ENCODE measurements at places on chromosomes 2 and 18.

DNA sequence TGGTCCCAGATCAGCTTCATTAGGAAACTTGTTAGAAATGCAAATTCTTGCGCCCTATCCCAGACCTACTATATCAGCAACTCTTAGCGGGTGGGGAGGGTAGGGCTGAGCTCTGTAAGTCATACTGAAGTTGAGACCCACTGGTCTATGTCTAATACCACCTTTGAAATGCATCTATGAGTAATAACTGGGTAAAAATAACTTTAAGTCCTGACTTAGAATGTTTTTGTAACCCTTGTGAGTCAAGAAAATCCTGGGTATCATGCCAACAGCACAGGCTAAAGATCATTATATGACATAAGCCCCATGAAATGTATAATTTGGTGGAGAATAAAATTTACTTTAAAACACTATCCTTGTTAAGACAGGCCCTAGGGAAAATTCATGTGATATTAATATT is 41.4 kb downstream of the PRKD3 start:
- peak; percentile 45 for DNase-seq

DNA sequence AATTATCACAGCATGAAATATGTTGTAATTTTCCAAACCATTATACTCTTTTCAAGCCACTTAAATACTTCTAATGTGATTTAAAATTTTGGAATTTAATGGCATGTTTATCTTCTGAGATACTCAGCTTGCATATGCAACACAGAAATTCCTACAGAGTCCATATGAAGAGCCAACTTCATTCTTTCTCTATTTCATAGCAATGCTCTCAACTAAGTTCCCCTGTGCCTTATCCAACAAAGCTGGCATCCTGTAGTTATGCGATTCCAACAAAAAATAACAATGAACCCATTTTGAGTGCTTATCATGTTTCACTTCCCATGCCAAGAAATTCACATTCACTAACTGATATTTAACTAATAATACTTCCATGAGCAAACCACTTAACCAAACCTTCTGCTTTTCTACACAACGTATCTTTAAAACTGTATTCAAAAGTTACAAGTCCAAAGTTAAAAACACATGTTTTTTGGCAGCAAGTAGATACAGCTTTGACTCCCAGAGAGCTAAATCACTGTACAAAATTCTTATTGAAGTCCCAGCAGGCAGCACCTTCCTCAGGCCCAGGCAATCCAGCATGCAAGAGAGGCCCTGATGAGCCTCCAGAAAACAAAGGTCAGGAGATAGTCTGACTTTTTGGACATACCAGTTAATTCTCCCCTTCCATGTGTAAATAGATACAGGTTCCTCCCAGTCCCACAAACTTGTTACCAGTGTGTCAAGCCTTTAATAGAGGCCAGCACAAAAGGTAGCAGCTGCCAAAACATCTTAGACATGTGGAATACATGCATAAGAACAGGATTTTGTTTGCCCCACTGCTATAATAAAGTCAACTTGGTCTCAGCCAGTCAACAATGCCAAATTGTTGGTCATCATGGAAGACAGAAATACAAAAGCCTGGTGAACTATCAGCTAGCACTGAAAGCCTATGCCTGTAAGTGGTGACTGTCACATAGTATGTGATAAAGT is 113.1 kb upstream of the WDR75 start:
- no peak for DNase-seq

DNA sequence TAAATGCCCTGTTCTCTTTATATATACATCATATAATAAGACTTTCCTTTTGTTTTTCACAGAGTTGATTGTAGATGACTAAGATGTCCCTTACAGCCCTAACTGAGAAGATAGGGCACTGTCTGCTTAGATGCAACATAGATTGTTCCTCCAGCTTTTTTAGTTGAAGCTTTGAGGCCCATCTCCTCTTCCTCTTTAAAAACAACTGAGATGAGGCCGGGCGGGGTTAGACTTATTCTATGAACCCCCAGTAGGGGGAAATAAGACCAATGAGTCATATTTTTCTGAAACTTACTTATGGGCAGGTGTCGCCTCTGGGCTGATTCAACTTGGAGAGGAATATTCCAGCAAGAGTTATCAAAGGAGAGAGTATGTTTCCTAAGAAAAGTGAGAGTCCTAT is 84.6 kb downstream of the FBXO15 start:
- DNase-seq = no peak

GRCh38 chr2:216160786-216161185 is 51.6 kb downstream of the XRCC5 start:
- DNase-seq = no peak

DNA sequence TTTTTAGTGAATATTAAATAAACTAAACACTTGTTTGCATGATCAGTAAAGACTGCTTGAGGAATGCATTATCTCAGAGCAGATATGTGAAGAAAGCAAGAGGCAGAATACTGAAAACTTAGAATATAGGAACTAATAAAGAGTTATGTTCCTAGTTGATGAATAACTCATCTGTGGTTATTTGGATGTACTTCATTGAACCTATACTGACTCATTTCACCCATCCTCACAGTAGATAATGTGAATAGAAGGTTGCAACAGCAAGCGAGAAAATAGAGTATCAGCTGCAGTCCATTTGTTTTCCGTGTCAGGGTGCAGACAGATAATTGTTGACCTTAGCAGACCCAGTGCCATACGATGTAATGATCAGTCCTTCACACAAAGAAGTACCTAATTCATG is 945.7 kb upstream of the LRRTM1 start:
- no peak for DNase-seq

DNA sequence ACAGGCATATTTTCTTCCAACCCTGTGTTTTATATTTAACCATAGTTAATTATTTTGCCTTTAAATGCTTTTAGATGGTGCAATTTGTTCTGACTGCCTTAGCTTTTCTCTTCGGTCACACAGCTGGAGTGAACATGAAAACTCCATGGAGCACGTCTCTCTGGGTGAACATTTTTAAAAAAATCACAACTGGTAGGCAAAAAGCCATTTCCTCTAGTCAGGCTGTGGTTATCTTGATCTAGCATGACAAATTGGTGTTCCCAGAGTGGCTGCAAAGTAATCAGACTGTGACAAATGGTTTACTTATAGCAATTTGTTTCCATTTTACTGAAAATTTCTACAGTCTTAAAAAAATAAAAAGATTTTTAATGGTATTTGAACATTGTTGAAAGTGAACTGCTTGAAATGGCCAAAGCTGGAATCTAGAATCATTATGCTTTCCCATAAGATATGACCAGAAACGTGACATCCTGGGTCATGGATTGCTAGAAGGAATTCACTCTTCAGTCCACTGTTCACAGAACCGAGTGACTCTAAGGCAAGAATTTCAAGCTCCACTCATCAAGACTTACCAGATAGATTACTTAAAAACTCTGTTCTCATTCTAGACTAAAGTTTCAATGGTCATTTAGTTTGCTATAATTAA is 703.6 kb downstream of the CPS1 start:
- no peak for DNase-seq

GRCh38 chr2:66733364-66733999 is 298.6 kb downstream of the MEIS1 start:
- no peak for DNase-seq

GRCh38 chr18:59549503-59550173 is 147.6 kb downstream of the CCBE1 start:
- no peak for DNase-seq

GRCh38 chr2:168355121-168355520 is 101.0 kb upstream of the CERS6 start:
- no peak for DNase-seq

DNA sequence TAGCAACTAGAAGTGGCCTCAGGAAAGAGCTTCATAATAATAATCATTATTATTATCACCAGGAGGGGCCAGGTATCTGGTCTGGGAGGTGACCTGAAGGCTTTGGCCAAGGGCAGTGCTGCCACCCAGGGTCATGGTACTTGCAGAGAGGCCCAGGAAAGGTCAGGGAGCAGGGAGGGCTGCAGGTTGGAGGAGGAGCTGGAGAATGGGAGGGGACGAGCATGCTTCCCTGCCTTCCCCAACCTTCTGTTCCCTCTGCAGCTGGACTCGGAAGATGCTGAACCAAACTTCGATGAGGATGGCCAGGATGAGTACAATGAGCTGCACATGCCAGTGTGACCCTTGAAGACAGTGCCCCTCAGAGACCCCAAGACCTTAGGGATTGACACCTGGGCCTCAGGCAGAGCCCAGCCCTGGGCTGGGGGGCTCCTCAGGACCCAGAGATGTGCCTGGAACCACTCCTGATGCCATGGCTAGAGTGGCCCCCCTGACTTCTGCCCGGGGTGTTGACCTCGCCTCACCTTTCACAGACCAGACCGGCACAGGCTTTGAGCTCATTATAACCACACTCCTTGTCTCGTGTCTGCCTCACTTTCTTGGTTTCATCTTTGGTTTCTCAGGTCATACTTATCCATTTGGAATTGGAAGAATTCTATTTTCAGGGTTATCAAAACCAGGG is 14.1 kb downstream of the SLC4A3 start:
- no peak for DNase-seq

- DNase-seq = no peak
Observed at GRCh38 chr2:184799379-184799778, 201.1 kb downstream of the ZNF804A start.

DNA sequence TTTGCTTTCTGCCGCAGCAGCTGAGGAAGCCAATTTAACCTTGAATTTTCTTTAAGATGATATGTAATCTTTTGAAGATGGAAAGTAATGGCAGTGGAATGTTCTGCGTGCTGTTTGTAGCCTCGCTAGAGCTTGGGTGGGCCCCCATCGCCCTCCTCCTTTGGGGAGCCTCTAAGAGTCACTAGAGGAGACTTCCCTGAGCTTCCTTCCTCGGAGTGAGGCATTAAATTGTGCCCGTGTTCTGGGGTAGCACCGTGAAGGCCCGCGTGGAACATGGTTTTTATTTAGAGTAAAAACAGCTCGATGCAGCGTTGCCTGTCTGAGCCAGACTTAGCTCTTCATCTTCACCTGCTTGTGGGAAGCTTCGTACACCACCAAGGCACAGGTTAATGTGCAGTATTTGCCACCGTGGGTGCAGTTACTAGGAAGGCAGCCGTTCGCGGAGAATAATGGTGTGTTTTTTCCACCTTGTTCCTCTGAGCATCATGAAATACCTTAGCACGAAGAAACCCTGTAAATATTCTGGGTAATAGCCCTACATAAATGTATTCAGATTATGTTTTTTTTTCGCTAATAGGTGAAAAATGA is 38.5 kb downstream of the NCK2 start:
- no peak for DNase-seq

DNA sequence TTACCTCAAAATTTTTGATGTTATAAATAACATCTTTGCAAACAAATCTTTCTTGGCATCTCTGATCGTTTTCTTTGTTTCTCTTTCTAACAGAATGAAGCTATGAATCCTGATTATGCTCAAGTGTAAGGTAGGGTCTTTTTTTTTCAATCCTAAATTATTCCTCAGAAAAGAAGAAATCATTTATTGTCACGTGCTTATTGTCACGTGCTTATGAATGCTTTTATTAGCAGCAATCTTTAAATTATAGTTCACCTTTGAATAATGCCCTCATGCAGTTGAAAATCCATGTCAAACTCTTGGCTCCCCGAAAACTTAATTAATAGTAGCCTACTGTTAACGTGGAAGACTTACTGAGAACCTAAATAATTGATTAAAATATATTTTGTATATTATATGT is 39.2 kb upstream of the EPAS1 start:
- no peak for DNase-seq

- DNase-seq = no peak
Observed at GRCh38 chr2:100233061-100233460, 89.2 kb downstream of the LONRF2 start.

GRCh38 chr2:169141713-169142352 is 72.5 kb downstream of the DHRS9 start:
- peak; percentile 48 for DNase-seq

GRCh38 chr2:30756051-30756719 is 51.1 kb downstream of the CAPN13 start:
- no peak for DNase-seq

- DNase-seq = no peak
Observed at GRCh38 chr18:71079606-71080005, 790.8 kb downstream of the SOCS6 start.

- peak; percentile 39 for DNase-seq
Observed at GRCh38 chr18:76943542-76944339, 121.4 kb downstream of the ZNF236 start.

DNA sequence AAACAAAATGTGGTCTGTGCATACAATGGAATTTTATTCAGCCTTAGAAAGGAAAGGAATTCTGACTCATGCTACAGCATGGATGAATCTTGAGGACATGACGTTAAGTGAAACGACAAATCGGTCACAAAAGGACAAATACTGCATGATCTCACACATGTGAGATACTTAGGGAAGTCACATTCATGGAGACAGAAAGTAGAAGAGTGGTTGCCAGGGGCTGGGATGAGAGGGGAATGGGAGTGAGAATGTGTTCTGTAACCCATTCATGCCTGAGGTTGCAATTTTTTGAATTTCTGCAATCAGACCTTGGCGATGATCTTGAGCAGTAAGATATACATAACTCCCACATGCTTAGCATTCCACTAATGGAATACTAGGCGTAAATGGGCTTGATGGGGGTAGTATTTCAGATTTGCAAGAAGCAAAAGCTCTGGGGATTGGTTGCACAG is 22.0 kb downstream of the FHL2 start:
- DNase-seq = no peak

DNA sequence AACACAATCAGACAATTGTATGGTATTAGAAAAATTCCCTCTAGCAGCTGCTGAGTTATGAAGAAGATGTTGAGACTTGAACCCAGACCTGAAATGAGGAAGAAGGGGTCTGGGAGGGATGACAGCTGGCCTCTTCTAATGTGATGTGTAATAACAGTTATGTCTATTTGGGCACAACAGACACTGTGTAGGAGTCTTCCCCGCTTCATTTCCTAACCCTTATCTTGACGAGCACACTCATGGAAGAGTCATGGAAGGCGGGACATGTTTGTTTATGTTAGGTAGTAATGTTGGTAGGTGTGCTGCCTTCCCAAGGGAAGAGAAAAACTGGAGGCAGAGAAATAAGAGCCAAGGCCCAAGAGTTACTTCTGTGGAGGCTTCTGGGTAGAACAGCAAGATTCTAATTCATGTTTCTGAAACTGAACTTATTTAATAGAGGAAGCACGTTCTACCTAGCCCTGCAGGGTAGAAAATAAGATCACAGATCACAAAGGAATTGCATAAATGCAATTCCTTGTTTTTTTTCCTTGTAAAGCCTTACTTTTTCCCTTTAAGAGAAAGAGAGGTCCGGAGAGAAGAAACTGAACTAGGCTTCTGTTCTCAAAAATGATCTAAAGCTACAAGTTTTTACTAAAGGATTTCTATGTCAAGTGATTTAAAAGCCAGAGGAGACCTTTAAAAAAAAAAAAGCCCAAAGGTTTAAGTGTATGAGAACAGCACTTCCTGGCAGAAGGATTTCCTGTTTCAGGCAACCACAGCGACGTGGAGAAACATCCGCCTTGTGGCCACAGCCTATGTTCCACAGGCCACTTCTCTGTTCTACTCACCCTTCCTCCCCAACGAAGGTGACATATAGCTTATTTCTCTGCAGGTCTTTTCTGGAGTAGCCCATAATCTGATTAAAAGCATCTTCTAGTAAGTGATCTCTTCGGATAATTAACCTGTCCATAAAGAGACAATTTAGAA is 68.5 kb upstream of the STK17B start:
- no peak for DNase-seq

- DNase-seq = peak; percentile 1
Observed at GRCh38 chr2:217794133-217794986, 208.4 kb downstream of the TNS1 start.

GRCh38 chr2:134782107-134782506 is 56.3 kb upstream of the ACMSD start:
- DNase-seq = no peak

GRCh38 chr2:174235680-174236079 is 12.7 kb downstream of the OLA1 start:
- DNase-seq = peak; percentile 8
